Right cardiac atrium (tissue), 5 donors: ENCODE measurements at places on chromosomes 2 and 18.

- DNase-seq = no peak
Measured at GRCh38 chr2:200104015-200104414, 148.6 kb downstream of the MAIP1 start.

- DNase-seq = no peak
Measured at GRCh38 chr2:157793053-157793612, 83.0 kb downstream of the ACVR1 start.

DNA sequence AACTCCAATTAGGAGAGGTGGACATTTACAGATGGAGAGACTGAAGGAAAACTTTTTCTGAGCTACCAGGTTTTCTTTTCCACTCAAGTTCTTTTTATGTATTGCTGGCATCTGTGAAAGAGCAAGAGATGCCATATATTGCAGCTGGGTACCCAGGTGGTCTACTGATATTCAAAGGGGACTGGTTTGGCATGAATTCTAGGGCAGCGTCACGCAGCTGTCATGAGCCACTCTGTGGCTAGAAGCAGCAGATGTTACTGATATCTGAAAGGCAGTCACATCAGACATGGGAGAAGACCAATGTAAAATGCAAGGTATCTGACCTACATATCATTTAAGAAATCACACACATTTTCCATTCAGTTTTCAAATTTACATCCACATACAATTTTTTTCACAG lies 408.8 kb downstream of the GALNT13 start:
- no peak for DNase-seq

GRCh38 chr18:61149786-61150185 lies 183.4 kb upstream of the CDH20 start:
- DNase-seq = no peak

- DNase-seq = no peak
Measured at GRCh38 chr2:3377279-3377611, 373 bp downstream of the EIPR1 start.

GRCh38 chr2:110783196-110783873 lies 51.0 kb downstream of the ACOXL start:
- DNase-seq = no peak

DNA sequence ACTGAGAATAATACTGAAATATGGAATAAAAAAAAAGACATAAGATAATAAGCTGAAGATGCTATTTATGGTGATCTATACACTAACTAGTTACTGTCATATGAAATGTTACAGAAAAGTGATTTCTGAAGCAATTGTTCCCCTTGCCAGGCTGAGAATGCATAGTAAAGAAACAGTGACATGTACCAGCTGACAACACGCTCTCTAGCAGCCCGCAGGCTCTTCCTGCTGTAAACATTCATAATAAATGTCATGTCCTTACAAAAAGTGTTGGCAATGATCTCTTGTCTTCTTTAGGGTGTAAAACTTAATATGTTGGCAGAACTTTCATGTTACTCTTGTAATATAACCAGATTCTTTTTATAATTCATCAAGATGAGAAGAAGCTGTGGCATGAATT lies 1171.3 kb downstream of the DSC3 start:
- no peak for DNase-seq

GRCh38 chr2:25740810-25741381 lies 67.5 kb upstream of the DTNB start:
- DNase-seq = no peak

DNA sequence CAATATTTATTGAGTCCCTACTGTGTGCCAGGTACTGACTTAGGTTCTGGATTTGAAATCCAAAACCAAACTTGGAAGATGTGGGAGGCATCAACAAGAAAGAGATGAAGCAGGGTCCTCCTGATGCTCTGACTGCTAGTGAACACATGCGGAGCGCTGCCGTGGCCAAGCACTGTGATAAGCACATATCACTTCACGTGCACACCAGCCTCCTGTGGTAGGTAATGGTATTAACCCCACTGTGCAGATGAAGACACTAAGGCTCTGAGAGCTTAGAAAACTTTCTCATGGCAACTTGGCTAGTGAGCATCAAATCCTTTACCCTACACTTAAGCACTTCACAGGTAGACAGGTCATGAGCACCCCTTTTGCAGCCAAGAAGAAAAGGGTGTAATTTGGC lies 216.1 kb downstream of the HAUS1 start:
- DNase-seq = no peak

- no peak for DNase-seq
Measured at GRCh38 chr2:152961351-152961750, 242.9 kb downstream of the ARL6IP6 start.

DNA sequence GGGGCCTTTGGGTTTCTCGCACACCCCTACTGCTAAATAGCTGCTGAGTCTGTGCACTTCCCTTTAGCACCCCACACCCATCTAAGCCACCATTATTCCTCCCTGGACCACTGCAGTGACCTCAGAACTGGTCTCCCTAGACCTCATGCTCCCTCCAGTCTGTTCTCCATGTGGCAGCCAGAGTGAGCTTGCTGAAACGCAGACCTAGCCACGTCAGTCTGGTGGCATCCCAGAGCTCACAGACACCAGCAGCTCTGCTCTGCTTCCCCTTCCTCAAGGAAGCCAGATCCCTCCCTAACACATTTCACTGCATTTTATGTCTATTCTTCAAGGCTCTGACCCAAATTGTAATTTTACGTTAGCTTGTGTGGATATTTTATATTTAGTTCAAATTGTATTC lies 144.4 kb downstream of the DYSF start:
- DNase-seq = no peak

- DNase-seq = peak; percentile 56
Measured at GRCh38 chr2:54636415-54637139, 86.9 kb upstream of the EML6 start.
